ENCODE measurements at places on chromosomes 5 and 9.
A peak's percentile ranks its signal among the peaks of the same experiment; 100 is the strongest.

DNA sequence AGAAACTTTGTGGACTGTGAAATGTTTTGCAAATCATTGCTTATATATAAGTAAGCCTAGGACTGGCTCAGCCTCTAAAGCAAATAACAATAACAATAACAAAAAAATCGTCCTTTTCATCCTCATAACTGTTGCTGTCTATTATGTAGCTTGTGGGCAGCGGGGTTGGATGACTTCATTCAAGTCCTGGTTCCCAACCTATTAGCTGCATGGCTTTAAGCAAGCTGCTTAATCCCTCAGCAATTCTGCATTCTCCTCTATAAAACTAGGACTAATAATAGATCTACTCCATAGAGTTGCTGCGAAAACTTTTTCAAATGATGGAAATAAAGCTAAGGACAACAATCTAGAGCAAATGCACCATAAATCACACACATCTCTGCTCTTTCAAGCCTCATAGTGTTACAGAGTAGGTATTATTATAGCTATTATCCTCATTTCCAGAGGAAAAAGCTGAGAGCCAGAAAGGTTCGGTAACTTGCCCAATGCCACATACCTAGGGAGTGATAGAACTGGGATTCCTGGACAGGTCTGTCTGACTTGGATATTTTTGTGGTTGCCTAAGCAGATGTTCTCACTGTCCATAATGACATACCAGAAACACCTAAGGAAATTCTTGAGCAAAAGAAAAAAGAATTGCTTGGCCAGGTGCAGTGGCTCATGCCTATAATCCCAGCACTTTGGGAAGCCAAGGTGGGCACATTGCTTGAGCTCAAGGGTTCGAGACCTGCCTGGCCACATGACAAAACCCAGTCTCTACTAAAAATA lies 98.8 kb upstream of the ADRA1B start:
- DNase-seq: no peak

- DNase-seq: no peak
These were observed 153.9 kb downstream of the FSTL4 start for GRCh38 chr5:133458435-133458834.

GRCh38 chr9:136086213-136086881 lies 8.7 kb downstream of the NACC2 start:
- no peak for DNase-seq

GRCh38 chr5:122738088-122738487 lies 36.8 kb upstream of the SNX2 start:
- no peak for DNase-seq

DNA sequence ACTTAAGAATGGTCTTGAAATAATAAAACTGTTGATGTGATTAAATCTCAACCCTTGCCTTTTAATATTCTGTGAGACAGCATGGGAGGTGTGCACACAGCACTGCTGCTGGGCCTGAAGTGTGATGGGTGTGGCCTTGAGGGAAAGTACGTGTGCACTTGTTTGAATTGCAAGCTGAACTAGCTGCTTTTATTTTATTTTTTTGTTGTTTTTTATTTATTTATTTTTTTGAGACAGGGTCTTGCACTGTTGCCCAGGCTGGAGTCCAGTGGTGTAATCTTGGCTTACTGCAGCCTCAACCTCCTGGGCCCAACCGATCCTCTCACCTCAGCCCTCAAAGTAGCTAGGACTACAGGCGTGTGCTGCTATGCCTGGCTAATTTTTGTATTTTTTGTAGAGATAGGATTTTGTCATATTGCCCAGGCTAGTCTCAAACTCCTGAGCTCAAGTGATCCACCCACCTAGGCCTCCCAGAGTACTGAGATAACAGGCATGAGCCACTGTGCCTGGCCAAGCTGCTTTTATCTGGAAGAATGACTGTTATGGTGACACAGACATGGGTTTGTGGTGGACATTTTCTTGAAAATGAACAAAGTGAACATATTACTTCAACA lies 58.9 kb downstream of the GPR107 start:
- no peak for DNase-seq

- DNase-seq: no peak
These were observed 69.2 kb upstream of the S1PR3 start for GRCh38 chr9:88922091-88922490.

- DNase-seq: no peak
These were observed 22.0 kb downstream of the RC3H2 start for GRCh38 chr9:122883125-122883524.

GRCh38 chr5:53971551-53971950 lies 338.8 kb downstream of the ARL15 start:
- DNase-seq: no peak

GRCh38 chr5:10793785-10794184 lies 32.8 kb upstream of the DAP start:
- peak; percentile 76 for DNase-seq

DNA sequence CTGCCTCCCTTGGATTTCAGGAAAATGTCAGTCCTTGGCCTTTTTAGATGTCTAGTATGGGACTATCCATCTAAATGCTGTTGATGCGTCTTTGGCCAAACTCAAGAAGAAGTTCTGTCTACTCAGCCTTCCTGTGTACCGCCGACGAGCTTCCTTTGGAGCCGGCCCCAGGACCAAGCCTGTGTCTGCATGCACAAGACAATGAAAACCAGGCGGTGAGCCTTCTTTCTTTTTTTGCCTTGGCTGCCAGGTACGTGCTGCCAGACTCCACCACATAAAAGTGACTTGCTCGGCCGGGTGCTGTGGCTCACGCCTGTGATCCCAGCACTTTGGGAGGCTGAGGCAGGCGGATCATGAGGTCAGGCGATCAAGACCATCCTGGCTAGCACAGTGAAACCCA lies 6.0 kb upstream of the NEURL1B start:
- DNase-seq: no peak

DNA sequence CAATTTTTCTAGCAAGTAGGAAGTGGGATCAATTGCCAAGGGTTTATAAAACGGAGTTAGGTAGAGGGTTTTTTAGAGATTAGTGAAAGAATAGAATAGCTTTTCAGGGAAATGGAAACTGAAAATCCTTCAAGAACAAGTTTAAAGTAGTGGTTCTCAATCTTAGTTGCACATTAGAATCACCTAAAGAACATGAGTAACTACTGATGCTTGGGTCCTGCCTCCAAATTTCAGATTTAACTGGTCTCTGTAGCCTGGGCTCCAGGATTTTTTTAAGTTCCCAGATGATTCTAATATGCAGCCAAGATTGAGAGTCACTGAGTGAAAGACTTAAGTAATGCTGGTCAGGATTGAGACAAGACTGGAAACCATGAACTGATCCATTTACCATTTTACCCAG lies 20.5 kb downstream of the ELOVL7 start:
- no peak for DNase-seq

- peak; percentile 57 for DNase-seq
These were observed 10.5 kb upstream of the FRMPD1 start for GRCh38 chr9:37640246-37640645.

GRCh38 chr5:95406426-95407090 lies 15.4 kb downstream of the FAM81B start:
- DNase-seq: no peak

DNA sequence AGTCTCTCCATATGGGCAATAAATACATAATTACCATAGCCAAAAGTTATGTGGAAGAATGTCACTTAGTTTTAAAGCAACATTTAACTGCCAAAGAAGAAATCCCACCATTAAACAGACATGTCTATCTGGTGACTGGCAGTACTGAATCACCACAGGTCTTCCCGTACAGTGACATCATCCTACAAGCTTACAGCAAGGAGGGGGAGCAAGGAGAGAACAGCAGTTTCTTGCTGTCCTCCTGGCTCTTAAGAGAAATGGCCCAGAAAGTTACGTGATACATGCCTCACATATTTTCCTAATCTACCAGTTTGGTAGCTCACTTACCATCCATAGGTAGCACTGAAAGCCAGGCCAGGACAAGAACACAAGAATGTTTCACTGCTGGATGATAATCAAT lies 671.0 kb downstream of the DMRTA1 start:
- DNase-seq: no peak

- no peak for DNase-seq
These were observed 101.8 kb downstream of the EHMT1 start for GRCh38 chr9:137720571-137721110.

DNA sequence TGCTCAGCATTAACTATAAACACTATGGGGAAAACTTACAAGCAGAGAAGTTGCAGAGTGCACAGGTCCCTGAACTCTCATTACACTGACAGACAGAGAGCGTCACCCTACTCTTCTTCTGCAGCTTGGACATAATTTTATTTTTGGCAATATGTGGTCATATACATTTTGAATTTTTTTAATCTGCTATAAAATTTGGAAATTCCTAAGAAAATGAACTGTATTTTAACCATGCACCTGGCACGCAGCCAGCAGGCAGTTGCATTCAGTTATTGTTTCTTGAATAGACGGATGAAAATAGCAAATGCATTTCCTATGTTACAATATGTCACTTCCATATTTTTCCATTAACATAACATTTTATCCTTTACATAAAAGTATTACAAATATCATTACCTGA lies 100.2 kb downstream of the SLC25A46 start:
- no peak for DNase-seq

DNA sequence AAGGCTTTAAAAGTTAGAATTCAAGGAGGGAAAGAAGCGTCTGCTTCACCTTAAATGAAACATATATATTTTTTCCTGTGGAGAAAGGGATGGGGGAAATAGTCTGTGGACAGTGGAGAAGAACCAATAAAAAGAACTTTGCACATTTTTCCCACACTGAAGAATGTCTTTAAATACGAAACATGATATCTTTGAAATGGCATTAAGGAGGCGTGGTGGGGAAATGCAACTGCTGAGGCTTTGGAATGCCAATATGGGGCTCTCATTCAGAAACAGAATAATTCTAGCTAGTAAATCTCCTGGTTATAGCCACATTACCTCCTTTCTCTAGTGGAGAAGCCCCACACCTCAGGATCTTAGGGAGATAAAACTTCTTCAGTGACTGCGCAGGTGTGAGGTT lies 46.8 kb downstream of the TNC start:
- DNase-seq: no peak

DNA sequence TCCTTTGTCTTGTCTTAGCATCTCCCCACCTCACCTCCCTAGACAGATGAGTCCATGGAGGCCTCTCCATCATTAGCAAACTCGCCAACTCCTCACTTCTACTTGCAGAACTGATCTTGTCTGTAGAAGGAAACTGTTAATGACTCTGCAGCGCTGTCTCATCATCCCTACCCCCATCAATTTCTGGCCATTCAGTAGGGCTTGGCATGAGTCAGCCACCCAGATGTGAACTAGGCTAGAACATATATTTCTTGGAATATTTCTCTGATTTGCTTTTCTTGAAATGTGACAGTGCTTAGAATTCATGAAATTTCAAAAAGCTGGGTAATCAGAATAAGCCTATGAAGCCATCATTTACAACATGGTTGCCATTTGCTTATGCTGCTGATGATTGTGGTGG lies 1125.0 kb upstream of the DMAC1 start:
- DNase-seq: no peak

GRCh38 chr5:120605325-120606079 lies 141.4 kb downstream of the PRR16 start:
- DNase-seq: no peak

GRCh38 chr5:39120052-39120420 lies 45.8 kb upstream of the RICTOR start:
- DNase-seq: no peak

DNA sequence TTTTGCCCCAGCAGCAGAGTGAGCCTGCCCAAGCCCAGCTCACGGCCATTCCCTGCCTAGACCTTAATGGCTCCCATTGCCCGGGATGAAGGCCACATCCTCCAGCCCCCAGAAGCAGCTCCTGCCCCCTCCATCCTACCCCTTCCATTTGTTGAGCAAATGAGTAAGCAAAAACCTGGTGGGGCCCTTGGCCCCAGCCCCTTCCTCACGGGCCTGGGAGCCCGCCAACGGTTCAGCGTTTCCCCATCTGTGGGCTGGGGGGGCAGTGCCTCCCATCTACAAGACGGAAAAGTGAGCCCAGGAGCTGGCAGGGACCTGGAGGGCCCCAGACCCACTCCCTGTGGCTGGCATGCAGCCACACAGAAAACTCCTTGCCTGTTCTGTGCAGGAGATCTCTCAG lies 4.4 kb downstream of the CCDC187 start:
- no peak for DNase-seq

DNA sequence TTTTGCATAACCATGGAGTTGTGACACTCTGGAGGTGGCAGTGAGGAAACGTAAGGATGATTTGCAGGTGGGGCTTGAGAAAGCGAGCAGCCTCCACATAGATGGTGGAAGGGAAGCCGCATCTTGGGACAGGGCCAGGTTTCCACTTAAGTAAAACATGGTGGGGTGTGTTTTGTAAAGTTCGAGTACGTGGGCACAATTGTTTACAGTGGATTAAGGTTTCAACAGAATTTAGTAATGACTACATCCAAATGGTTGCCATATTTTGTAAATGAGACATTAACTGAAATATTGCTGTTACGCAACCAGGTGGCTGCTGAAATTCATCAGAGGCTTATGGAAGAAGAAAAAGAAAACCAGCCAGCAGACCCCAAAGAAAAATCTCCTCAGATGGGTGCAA lies 85.4 kb upstream of the IL7R start:
- DNase-seq: no peak
